ENCODE measurements at places on chromosomes 1 and 21.
A peak's percentile ranks its signal among the peaks of the same experiment; 100 is the strongest.

DNA sequence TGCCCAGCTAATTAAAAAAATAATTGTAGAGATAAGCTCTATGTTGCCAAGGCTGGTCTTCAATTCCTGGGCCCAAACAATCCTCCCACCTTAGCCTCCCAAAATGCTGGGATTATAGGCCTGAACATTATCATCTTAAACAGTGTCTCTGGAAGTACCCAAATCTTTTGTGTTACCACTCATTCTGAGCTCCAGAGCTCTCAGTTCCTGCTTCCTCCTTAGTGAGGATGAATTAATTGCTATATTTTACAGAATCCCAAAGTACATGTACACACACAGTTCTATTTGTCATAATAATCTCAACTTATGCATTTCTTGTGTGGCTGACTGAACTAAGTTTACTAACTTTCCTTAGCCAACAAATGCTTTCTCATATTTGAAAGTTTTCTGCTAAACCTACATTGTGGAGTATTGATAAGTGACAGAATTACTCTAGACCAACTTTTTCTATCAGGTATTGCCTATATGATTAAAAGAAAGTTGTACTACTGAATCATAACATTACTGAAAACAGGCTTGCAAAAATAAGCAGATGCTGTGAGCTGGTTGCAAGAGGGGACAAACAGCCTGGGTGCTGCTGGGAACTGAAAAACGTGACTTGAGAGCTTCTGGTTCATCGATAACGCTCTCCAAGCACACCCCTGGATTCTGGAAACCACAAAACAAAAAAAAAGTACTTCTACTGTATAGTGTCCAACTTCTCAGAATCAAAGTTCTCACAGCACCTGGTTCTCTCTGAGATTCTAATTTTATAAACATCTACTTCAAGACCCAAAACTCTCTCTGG lies 15.3 kb downstream of the VAV3 start:
- DNase-seq = no peak

- no peak for DNase-seq
These were observed 558.1 kb downstream of the AGBL4 start for GRCh38 chr1:49465486-49466185.

- DNase-seq = no peak
These were observed 972.2 kb downstream of the TTLL7 start for GRCh38 chr1:83026745-83027144.

DNA sequence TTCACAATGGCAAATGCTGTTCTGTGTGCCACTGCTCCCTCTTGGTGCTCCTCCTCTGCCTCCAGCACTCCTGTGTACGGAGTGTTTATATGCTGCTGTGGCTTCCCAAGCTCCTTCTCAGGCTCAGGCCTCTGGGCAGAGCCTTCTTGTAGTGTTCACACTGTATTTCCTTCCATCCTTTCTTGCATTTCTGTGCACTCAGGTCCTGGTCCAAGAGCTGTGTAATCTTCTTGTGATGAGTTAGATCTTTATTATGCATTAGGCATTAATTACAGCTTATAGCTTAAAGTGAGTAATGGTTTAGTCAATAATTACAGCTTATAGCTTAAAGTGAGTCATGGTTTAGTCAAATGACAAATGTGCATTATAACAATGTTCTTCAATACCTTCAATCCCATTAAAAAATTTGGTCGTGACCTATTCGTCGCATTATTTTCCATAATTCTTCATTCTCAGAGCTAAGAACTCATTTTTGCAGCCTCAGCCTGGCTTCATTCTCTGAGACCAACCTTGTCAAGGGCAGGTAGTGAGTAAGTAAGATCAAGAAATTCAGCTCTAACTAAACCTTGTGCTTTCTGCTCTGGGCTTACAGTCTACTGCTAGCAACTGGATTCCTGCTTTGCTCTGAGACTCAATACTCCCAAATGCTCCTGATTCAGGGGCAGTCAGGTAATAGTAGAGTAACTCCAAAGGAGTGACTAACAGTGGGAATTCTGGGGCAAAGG lies 154.5 kb upstream of the SPAG17 start:
- DNase-seq = no peak

DNA sequence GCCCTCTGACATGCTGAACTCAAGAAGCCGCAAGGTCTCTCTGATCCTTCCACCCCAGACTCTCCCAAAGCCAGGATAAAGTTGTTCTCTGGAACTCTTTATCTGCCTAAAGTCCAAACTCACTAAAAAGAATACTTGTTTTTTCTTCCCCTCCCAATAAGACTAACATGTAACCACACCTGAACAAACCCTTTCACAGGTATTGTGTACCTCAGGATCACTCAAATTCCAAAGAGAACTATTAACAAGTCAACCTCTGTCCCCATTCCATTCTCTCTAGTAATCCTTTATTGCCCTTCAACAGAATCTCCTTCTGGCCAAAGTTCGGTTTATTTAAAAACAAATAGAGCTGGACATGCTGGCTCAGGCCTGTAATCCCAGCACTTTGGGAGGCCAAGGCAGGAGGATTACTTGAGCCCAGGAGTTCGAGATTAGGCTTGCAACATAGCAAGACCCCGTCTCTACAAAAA lies 4.1 kb upstream of the TOE1 start:
- DNase-seq = no peak

DNA sequence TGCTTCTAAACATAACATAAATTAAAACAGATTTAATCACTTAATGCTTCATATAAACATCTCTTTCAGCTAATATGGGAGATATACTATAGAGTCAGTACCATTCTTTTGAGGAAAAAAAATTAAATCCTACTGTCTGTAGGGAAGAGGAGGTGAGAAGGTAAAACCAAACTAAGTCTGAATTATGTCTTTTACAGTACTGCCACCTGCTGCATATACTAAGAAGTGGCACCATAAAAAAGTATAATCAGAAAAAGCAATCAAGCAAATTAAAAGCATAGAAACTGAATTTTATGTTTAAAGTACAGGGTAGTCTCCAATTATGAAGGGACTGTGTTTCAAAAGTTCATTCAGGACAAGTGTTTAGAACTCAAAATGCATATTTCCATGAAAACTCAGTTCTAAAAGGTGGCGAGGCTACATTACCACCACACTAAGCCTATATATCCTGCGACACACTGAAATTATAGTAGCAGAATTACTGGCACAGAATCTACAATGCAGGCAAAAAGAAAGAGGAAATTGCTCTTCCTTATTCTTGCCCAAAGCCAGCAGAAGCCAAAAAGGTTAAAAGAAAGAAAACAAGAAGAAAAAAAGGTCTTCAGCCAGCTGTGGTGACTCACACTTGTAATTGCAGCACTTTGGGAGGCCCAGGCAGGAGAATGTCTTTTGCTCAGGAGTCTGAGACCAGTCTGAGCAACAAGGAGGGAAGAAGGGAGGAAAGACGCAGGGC lies 9.0 kb downstream of the NSL1 start:
- DNase-seq = no peak

DNA sequence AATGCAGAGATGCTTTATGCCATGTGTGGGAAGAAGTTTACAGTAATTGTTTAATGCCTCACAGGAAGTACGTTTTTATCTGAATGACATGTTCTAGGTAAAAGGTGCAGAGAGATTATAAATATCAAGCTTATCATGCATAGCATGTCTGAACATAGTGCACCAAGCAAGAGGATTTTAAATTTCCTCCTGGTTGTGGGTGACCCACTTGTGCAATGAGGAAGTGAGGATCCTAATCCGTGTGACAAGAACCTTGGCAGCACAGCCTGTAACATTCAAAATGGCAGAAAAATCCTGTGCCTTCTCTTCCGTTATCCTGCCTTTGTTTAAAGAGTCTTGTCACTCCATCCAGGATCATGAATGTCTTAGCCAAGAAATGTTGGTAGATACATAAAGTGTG lies 75.6 kb downstream of the PLA2G4A start:
- DNase-seq = no peak

DNA sequence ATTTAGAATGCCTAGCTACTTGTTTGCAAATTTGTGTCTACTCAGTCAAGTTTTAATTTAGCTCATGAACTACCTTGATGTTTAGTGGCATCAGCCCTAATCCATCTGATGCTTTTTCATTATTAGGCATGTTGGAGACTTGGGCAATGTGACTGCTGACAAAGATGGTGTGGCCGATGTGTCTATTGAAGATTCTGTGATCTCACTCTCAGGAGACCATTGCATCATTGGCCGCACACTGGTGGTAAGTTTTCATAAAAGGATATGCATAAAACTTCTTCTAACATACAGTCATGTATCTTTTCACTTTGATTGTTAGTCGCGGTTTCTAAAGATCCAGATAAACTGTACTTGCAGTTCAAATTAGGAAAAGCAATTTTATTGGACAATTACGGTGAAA lies 7.6 kb downstream of the SOD1 start:
- DNase-seq = no peak

GRCh38 chr1:196690582-196690981 lies 38.7 kb downstream of the CFH start:
- no peak for DNase-seq

- no peak for DNase-seq
These were observed 55.0 kb upstream of the SYT6 start for GRCh38 chr1:114208714-114209113.

GRCh38 chr1:150235294-150235851 lies 539 bp downstream of the ANP32E start:
- peak; percentile 18 for DNase-seq

DNA sequence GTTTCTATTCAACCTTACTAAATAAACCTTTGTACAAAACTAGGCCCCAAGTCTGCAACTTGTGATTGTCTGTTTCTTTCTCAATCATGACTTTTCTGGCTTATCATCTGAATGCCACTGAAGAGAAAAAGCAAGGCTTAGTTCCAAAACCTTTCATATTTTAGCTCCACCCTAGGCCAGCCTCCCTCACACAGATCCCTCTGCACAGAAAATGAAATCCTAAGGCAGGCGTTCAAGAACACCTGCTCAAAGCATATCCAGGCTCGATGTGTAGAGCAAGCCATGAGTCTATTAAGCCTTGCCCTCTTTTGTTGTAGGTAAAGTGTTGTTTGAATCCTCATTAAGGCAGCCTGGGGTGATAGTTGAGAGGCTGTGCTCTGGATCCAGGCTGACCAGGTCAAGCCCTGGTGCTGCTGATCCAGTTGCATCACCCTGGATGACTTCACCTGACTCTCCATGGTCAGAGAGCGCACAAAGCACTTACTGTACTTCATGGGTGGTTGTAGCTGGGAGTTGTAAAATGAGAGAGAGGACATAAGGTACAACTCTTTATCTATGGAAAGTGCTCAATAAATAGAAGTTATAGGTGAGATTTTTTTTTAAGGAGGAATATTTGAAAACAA lies 39.0 kb downstream of the FYB2 start:
- no peak for DNase-seq

DNA sequence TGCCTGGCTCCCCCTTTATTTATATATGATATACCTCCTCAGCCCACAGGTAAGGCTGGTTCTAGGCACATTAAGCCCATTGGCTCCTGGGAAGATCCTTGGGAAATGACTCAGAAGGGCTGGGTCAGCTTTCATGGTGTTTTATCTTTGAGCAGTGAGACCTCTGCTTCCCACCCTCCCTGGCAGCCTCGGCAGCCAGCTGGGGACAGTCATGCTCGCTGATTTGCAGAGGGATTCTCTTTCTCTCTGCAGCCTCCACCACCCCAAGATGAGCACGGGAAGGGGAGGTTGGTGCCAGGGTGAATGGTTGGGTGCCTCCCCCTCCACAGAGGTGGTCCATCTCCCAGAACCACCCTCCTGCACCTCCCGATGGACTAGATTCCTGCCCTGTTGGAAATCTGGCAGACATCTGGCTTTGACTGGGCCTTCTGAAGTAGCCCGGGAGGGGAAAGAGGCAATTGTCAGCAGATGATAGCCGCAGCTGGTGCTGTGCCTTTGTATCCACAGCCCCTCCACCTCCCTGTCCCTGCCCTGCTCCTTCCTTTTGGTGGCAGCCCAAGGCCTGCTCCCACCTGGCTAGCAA lies 24.6 kb downstream of the IER5 start:
- DNase-seq = no peak

DNA sequence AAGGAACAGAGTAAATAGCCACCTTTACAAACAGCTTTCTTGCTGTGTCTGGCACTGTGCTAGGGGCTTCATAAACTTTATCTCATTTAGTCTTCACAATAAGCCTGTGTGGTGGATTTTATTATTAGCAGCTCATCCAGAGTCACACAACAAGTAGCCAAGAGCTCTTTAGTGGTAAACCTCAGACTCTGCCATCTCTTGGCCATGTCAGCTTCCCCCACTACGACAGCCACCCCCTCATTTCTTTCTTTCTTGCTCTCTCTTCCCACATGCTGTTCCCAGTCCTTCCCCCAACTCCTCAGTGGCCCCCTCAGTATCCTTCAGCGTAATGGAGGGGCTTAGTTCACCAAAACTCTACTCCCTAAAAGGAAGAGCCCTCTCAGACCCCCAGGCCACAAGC lies 1.2 kb upstream of the ZNF683 start:
- no peak for DNase-seq

- DNase-seq = no peak
These were observed 67.2 kb upstream of the PARP1 start for GRCh38 chr1:226475142-226475511.

DNA sequence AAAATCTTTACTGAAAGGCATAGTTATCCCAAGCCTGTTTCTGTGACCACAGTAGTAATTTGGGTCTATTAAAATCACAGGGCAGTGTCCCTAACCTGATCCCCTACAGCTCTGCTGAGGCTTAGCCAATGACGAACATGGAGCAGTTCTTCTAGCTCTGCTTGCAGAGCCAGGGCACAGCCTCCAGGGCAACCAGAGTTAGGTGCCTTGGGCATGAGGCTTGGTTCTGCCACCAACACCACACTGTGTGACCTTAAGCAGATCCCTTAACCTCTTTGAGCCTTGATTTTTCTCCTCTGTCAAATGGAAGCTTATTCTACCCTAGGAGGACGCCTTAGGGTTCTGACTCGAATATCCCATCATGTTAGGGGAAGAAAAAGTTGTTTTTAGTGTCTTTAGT lies 86.7 kb upstream of the TLR5 start:
- DNase-seq = no peak

GRCh38 chr1:191798178-191798577 lies 360.1 kb upstream of the RGS18 start:
- DNase-seq = no peak

All from T-helper 9 cell (primary cell).